Activated naive CD4-positive, alpha-beta T cell treated with anti-CD3 and anti-CD28 coated beads for 36 hours (primary cell): ENCODE measurements at places on chromosomes 2 and 18.

GRCh38 chr2:141923657-141924056 lies 207.2 kb downstream of the LRP1B start:
- no peak for DNase-seq

DNA sequence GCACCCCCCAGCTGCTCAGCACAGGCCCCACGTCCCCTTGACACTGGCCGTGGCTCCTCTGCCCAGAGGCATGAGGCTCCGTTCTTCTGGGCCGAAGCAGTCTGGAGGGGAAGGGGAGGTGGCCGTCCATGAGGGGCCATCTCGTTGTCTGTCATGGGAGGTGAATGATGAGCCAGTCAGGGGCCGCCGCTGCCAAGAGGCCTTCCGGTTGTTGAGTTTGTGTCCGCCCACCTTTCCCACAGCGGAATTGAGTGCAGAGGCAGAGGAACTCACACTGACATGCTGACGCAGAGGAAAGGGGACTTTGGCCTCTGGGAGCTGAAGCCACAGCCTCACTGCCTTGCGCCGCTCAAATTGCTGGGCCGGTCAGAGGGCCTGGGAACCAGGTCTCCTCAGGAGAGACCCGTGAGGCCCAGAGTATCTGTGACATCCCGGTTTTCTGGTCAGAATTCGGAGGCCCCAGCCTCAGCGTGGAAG lies 268.4 kb downstream of the ATAD2B start:
- DNase-seq: peak; percentile 65

GRCh38 chr2:113084249-113085000 lies 16.7 kb downstream of the IL1F10 start:
- DNase-seq: peak; percentile 43

GRCh38 chr2:45886171-45886663 lies 234.7 kb downstream of the PRKCE start:
- DNase-seq: no peak

- no peak for DNase-seq
Observed at GRCh38 chr2:165897726-165898125, 55.9 kb downstream of the TTC21B start.

- DNase-seq: no peak
Observed at GRCh38 chr2:15191789-15192188, 369.3 kb downstream of the NBAS start.
